ENCODE measurements at places on chromosomes 7 and 10.

- ATAC-seq, result no peak
Measured at GRCh38 chr10:78714225-78714624, 354.5 kb upstream of the ZMIZ1 start.

DNA sequence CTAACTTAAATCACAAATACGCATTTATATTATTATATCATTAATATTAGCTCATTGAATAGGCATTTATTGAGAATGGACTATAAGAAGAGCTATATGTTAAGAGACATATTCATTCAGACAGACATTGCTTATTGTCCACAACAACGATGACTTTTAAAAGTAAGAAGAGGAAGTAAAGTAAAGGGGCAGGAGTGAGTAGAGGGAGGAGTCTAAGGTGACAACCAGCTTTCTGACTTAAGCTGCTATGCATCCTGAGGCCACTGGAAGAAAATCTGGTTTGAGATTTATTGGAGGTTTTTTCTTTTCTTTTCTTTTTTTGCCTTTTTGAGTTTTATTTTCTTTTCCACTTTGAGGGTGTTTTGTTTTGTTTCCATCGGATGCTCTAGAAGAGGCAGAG is 723.5 kb downstream of the GRM8 start:
- ATAC-seq, result no peak

- no peak for ATAC-seq
Measured at GRCh38 chr7:158812684-158813083, 16.6 kb downstream of the ESYT2 start.

- ATAC-seq, result no peak
Measured at GRCh38 chr10:104842704-104843103, 201.6 kb downstream of the SORCS3 start.

- ATAC-seq, result no peak
Measured at GRCh38 chr7:31758755-31759154, 71.7 kb downstream of the PPP1R17 start.

DNA sequence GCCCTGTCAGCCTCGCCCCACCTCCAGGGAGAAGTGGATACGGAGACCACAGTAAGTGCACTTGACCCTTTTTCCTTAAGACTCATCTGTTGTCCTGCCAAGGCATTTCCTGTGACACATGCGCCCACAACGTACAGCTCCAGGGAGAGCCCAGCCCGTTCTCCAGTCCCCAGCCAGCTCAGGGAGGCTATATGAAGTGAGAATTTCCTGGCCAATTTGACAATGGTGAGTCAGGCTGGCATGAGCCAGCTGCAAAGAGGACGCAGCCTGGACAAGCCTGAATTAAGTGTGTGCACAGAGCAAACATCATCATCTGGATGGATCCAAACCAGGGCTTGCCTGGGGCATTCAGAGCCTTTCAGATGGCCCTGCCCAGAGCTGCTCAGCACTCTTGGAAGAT is 244.8 kb downstream of the KCNMA1 start:
- ATAC-seq, result no peak

GRCh38 chr10:88082391-88082790 is 219.0 kb downstream of the PTEN start:
- ATAC-seq, result no peak

GRCh38 chr10:80580638-80581468 is 43.2 kb downstream of the SH2D4B start:
- ATAC-seq, result no peak

DNA sequence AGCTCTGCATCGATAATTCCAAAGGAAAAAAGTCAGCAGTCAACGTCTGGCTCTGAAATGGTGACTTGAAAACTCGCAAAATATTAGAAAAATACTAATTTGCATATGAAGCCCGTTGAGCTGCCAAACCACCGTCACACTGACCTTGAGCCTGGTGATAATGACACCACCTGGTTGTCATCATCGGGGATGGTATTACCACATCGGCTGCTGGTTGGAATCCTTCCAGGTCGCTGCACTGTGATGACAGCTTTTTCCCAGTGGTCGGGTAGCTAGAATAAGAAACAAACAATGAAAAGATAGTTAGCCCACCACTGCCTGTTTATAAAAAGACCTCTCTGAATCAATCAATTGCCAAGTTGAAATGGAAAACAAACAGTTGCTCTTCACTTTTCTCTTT is 41.6 kb downstream of the LAMB1 start:
- ATAC-seq, result no peak

- ATAC-seq, result no peak
Measured at GRCh38 chr7:40311307-40311706, 176.5 kb downstream of the SUGCT start.

- ATAC-seq, result no peak
Measured at GRCh38 chr7:106681815-106682495, 21.0 kb upstream of the CCDC71L start.

DNA sequence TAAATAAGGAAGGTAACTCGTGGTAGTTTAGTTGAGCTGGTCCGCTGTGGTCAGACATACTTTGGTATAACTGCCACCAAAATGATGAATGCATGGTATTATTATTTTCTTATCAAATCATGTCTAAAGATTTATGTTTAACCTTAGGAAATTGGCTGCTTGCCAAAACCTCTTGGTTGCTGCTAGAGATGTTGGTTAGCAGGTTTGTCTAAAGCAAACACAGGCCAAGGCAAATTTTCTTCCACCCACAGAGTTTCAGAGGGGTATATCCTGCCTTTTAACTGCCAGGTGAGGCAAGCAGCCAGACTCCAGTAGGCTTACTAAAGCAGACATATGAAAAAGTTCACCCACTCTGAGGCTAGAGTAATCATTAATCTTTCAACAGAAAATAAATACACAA is 101.4 kb downstream of the SEMA3E start:
- ATAC-seq, result no peak

DNA sequence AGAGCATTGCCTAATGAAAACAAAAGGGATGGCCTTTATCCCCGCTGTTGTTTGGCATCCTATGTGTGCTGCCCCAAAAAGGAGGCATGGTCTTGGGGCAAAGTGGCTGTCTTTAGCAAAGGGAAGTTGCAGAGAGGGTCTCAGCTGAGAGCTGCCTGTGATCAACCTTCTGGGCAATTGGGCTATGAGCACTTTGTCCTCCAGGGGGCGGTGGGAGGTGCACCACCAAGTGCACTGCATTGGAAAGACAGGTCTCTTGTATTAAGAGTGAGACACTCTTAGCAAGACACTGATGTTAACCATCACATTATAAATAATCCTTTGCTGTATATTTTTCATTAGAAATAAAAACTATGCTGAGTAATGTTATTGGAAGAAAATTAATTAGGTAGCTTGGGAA is 314.8 kb downstream of the POM121L12 start:
- ATAC-seq, result no peak

DNA sequence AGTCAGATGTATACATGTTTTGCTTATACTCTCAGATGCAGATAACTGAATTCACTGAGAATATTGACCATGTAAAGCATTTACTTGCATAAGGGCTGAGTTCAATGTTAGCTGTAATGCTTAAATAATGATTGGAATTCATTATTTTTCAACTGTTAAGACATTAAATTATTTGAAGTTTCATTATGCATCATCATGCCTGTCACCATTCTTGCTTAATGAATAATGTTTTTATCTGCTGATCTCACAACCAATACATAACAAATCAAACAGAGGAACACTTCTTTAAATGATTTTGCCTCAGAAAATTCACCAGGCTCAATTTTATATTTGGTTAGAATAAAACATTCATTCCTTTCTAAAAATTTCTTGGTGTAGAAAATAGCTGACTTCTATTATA is 233.4 kb downstream of the GPR37 start:
- ATAC-seq, result no peak

DNA sequence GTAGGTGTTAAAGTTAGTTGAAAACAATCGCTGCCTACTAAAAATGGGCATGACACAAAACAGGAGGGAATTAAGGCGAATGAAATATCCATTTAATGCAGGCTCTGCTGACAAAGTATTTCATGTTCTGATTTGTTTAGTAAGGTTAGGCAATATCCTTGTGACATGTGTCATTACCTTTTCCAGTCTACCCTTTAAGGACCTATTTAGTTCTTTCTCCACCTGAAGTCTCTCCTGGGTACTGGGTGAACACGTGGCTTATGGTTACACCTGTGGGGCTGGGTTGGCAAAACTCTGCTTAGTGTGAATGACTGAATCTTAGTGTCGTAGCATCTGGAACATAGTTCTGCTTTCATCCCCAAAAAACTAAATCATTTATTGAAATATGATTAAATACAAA is 313.5 kb downstream of the CCDC3 start:
- no peak for ATAC-seq

DNA sequence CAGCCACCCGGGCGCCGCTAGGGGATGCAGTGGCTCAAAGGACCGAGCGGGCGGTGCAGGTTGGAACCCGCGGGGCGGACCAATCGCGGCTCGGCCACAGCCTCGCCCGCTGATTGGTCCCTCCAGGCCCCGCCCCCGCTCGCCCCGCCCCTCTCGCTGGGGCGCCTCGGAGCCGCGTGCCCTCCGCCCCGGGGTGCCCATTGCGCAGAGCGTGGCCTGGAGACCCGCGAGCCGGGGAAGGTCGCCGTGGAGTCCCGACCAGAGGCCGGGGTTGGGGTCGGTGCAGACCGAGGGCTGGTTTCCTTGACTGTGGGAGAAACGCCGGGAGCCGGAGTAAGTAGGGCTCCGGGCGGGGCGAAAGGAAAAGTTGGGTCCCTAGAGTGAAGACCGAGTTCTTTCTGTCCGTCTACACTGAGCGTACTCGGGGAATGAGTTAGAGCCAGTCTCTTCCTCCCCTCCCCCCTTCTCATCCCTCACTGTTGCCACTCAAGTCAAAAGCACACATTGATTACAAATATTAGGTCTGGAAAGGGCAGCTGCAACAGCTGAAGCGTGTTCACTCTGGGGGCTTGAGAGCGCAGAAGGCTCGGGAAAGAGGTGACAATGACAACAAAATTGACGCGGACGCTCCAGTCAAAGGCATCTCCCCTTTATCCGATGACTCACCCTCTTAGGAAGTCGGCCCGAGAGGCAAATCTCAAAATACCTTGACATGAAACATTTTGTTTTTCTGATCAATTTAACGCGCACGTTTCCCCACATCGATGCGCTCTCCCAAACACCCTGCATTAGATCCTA is 843 bp upstream of the GATA3 start:
- ATAC-seq, result peak; percentile 77

DNA sequence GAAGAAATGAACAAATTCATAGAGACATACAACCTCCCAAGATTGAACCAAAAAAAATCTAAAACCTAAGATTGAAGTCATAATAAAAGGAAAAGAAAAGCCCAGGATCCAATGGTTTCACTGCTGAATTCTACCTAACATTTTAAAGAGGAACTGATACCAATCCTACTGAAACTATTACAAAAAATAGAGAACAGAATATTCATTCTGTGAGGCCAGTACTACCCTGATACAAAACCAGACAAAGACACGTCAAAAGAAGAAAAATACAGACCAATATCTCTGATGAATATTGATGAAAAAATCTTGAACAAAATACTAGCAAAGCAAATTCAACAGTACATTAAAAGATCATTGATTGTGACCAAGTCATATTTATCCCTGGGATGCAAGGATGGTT is 128.5 kb upstream of the STEAP1 start:
- no peak for ATAC-seq

DNA sequence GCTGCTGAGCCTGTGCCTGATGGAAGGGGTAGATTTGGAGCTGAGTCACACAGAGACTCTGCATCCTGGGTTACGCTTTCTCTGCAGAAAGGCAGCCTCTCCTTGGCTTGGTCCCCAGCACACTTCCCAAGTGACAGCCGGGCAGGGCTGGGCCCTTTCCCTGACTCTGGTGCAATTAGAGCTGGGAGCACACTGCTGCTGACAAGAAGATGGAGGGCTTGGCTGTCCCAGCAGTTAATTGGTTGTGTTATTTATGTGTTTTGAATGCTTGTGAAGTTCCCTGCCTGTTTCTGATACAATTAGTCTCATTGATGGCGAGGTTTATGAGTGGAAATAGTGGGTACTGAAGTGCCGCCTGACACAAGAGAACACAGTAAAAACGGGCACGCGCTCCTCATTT is 123.6 kb downstream of the TCERG1L start:
- ATAC-seq, result no peak

DNA sequence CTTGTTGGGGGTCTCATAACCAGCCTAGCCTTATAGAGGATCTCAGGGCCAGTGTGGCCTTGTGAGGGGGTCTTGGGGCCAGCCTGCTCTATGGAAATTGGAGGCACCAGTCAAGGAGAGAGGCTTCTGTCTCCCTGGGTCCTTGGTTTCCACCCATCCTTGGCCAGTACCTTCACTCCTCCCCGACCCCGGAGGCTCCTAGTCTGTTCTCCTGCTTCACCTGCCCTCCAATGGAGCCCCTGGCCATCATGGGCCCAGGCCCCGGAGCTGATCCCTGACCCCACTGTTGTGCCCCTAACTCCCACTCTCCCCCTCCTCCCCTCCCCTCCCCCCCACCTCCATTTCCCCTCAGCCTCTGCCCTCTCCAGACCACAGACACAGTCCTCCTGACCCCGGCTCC is 29.7 kb downstream of the RASGEF1A start:
- ATAC-seq, result no peak

GRCh38 chr10:121596689-121597503 is 1.3 kb downstream of the FGFR2 start:
- ATAC-seq, result peak; percentile 48

DNA sequence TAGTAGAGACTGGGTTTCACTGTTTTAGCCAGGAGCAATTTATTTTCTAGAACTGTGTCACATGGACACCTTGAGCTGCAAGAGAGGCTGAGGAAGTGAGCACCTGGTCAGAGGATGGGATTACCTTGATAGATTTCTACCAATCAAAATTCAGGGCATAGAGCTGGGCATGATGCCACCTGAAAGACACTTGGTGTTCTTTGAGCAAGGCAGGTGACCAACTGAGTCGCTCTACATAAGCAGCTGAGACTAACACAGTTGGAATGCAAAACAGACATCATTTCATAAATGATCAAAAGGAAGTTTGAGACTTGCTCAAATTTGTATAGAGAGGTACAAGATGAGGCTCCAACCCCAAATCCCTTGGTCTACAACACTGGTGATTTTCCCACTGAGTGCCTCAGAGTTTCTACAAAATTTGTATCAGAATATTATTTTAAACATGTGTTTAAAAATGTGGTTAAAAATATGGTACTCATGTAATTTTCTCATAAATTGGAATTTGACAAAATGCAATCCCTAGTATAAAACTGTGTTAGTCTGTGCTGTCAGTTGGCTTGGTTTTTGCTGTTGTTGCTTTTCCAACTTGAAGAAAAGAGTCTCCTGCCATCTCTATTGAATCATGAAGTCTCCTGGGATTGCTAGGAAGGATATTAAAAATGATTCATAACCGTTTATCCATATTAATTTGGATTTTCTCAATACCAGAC is 156.4 kb upstream of the MDFIC start:
- ATAC-seq, result no peak

Measured in gastroesophageal sphincter (tissue), 4 donors.